GM12878 (cell line): ENCODE measurements at places on chromosomes 12 and 14. TPM values are rescaled to one million over a fixed set of nuclear protein-coding genes. Genes with fewer than 3 reads are reported as not detected.

RTL1 gene
- not detected in 2 replicates for total RNA-seq

A2M gene
- 2.0 and 3.5 TPM in 2 replicates for total RNA-seq

ARMH4 gene
- not detected in 2 replicates for total RNA-seq

FAIM2 gene
- total RNA-seq = not detected in 2 replicates

HOXC9 gene
- not detected in 2 replicates for total RNA-seq

KERA gene
- total RNA-seq = not detected in 2 replicates

MYO1A gene
- 0.08 and 0.10 TPM in 2 replicates for total RNA-seq

SERPINA9 gene
- not detected in 2 replicates for total RNA-seq

OAS2 gene
- 89.7 and 102 TPM in 2 replicates for total RNA-seq

GPR137C gene
- total RNA-seq = 0.24 and 0.72 TPM in 2 replicates

PLD4 gene
- total RNA-seq = 54.3 and 57.7 TPM in 2 replicates

ACSS3 gene
- 0.31 TPM in 1 of 2 replicates, not detected in the other for total RNA-seq

RASAL1 gene
- not detected in 2 replicates for total RNA-seq

OR4E2 gene
- not detected in 2 replicates for total RNA-seq

TAS2R30 gene
- total RNA-seq = 2.0 and 2.3 TPM in 2 replicates

SMIM41 gene
- total RNA-seq = 0.19 TPM in 1 of 2 replicates, not detected in the other

AHNAK2 gene
- total RNA-seq = 0.03 and 0.10 TPM in 2 replicates

GSG1 gene
- not detected in 2 replicates for total RNA-seq

SLC25A47 gene
- not detected in 2 replicates for total RNA-seq

CCDC197 gene
- not detected in 2 replicates for total RNA-seq

PNP gene
- total RNA-seq = 129 and 131 TPM in 2 replicates

PLEKHH1 gene
- 0.95 and 1.4 TPM in 2 replicates for total RNA-seq

IL26 gene
- not detected in 2 replicates for total RNA-seq

GPX2 gene
- total RNA-seq = 0.85 TPM in 1 of 2 replicates, not detected in the other

OAS1 gene
- total RNA-seq = 44.9 and 51.5 TPM in 2 replicates

TSPAN8 gene
- total RNA-seq = 0.27 and 0.49 TPM in 2 replicates

TOMM20L gene
- not detected in 2 replicates for total RNA-seq

DGLUCY gene
- total RNA-seq = 50.5 and 56.8 TPM in 2 replicates

PCED1B gene
- total RNA-seq = 8.5 and 8.8 TPM in 2 replicates

RNASE8 gene
- not detected in 2 replicates for total RNA-seq

CD9 gene
- 7.9 and 8.3 TPM in 2 replicates for total RNA-seq

TSHR gene
- not detected in 2 replicates for total RNA-seq

RPS6KA5 gene
- total RNA-seq = 4.6 and 4.8 TPM in 2 replicates

GPR65 gene
- total RNA-seq = 7.3 and 8.2 TPM in 2 replicates
